Mammary epithelial cell (primary cell): ENCODE measurements at places on chromosomes 1 and 21. TPM values are rescaled to one million over a fixed set of nuclear protein-coding genes. Genes with fewer than 3 reads are reported as not detected.

DNA sequence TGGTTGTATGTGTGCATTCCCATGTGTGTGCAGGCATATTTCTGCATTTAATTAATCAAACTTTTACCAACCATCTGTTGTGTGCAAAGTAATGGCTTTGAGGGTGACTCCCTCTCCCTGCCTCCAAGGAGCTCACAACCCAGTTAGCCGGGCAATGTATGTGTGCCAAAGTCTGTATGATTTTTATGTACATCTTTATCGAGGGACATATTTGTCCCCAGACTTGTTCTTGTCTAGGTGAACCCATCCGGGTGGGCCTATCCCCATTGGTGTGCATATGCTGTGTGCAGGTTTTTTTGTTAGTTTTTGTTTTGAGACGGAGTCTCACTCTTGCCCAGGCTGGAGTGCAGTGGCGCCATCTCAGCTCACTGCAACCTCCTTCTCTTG is 1.8 kb downstream of the SYTL1 start:
- DNase-seq = no peak

DNA sequence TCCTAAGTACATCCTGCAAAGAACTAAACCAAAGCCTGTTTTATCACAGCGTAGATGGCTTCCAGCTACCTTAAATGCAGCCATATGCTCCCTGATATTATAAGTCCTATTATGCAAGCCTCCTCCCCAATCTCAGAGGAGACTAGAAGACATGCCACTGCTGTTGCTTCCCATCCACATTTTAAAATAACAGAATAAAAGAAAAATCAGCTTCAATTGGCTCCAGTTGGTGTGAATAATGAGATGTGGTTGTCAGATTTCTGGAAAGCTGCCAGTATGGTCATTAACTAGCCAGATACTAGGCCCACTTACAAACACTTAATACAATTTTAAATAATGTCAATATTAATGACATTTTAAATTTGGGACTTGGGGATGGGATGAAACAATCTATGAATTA is 25.7 kb downstream of the WARS2 start:
- no peak for DNase-seq

- no peak for DNase-seq
Measured at GRCh38 chr1:41380195-41380594, 19.0 kb downstream of the FOXO6 start.

DNA sequence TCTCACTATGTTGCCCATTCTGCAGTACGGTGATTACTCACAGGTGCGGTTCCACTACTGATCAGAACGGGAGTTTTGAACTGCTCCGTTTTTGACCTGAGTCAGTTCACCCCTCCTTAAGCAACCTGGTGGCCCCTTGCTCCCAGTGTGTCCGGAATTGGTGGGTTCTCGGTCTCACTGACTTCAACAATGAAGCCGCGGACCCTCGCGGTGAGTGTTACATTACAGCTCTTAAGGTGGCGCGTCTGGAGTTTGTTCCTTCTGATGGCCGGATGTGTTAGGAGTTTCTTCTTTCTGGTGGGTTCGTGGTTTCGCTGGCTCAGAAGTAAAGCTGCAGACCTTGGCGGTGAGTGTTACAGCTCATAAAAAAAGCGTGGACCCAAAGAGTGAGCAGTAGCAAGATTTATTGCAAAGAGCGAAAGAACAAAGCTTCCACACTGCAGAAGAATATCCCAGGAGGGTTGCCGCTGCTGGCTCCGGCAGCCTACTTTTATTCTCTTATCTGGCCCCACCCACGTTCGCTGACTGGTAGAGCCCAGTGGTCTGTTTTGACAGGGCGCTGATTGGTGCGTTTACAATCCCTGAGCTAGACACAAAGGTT is 17.6 kb upstream of the PARP1 start:
- no peak for DNase-seq

DNA sequence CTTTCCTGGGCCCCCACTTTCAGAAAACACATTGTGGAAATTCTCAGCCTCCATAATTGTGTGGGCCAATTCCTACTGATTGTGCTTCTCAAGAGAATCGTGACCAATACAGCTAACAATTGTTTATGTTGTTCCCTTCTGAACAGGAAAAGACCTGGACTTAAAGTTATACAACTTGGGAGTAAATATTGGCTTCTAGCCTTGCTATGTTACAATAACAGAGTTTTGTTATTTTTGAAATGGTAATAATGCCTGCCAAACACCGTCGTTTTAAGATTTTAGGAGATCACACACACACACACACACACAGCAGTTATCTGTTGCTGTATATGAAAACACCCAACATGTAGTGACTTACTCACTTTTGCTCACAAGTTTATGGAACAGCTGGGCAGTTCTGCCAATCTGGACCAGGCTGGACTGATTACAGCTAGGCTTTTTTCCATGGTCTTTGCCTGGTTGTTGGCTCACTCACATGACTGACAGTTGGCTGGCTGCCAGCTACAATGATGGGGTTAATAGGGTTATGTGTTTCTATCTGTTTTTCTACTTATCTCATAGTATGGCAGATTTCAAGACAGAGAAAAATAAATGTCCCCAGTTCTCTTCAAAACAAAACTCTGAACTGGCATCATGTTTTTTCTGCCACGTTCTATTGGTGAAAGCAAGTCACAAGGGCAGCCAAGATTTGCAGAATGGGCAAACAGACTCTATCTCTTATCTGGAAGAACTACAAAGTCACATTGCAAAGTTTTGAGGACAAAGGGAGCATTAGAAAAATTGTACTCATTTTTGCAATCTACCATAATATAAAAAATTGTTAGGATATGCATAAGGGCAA is 447.5 kb downstream of the NEGR1 start:
- DNase-seq = no peak

GRCh38 chr1:156767879-156768604 is 707 bp downstream of the PRCC start:
- DNase-seq = peak; percentile 31

DNA sequence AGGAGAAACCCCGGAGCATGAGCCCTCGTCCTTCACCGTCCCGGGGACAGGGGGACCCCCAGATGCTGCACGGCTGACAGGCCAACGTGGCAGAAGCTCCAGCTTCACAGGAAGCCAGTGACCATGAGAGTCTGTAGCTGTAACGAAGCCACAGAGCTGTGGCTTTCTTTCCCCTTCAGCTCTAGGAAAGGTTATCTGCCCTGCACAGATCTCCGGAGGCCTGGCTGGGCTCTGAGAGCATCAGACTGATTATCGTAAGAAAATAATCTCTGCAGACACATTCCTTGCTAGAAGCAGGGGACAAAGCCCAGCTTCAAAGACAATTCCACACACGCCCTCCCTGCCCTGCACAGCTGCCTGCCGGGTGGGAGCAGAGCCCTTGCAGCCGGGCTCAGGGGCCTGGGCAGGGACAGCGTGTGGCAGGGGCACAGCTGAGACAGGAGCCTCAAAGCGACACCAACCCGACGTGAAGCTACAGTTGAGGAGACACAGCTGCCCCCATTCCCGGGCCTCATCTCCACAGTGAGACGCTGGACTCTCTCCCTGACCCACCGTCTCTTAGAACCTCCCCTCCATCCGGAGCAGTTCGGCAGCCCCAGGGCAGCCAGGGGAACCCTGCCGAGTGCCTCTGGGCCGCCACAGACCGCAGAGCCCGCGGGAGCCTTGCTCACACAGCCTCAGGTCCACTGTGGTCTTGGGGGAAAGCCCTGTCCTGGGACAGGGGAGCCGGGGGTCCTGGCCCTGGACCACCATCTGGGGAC is 30.6 kb downstream of the POFUT2 start:
- DNase-seq = no peak

- peak; percentile 70 for DNase-seq
Measured at GRCh38 chr1:112718691-112719418, 3.7 kb upstream of the PPM1J start.

DNA sequence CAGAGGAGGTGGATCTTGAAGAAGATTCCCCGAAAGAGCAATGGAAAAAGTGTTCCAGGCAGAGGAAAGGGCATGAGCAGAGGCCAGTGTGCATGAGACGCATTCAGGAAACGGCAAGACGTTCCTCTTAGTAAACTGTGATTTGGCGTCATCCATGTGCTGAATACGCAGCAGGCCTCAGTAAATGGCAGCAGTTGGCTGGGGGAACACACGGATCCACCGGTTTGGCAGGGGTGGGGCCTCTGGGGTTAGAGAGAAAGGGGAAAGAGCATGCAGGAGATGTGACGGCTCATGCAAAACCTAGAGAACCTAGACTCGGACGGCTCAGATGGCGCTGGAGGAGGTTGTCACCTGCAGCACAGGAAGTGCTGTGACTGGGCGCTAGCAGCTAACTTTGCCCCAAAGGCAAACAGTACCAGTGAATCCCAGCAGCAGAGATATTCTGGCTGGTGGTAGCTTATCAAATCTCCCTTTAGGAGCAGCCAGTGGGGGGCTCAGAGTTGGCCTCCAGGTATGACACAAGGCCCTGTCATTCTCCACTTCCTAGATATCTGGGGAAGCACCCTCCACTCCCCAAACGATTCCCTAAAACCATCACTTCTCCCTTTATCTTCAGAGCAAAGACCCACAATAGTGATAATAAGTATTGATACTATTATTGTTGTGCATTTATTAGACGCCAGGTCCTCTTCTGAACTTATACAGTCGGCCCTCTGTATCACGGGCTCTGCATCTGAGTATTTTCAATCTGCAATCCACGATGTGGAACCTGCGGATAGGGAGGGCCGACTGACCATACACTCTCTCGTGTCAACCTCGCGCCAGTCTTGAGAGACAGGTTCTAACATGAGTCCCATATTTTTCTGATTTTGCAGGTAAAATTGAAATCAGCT is 7.6 kb downstream of the LAPTM5 start:
- DNase-seq = no peak

GRCh38 chr21:25464275-25464674 is 143.0 kb downstream of the MRPL39 start:
- peak; percentile 22 for DNase-seq

GRCh38 chr1:246482805-246483568 is 24.1 kb downstream of the SMYD3 start:
- no peak for DNase-seq

DNA sequence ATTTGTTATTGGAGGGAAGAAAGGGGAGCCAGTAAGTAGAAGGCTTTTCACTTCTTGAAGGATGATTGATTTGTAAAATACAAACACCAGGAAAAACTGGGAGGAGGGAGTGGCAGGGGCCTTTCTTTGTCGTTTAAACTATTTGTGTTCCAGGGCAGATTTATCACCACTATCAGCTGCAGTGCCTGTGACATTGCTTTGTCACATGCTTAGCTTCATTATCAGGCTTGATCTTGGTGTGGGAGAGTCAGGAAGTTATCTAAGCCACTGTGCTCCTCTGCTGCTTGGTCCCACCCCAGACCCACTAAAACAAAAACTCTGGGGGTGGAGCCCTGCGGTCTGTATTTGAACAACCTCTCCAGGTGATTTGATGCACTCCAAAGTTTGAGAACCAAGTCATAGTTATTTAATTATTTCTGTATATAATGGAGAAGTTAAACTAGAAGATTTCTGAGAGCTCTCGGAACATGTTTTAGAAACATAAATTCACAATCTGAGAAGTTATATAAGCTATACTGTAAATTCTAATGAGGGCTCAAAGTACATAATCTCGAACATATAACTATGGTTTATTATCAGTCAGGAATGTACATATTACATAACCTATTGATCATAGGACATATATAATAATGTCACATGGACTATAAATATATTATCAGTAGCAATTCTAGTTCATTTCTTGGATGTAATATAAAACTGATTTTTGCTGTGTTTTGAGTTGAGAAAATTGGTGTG is 87.9 kb downstream of the CDC14A start:
- DNase-seq = no peak

GRCh38 chr1:220056374-220056773 is 10.1 kb upstream of the EPRS1 start:
- DNase-seq = no peak

Gene NTRK1
- not detected in 2 replicates for total RNA-seq

Gene ZMYM4
- total RNA-seq = 34.3 TPM

Gene FCRL5
- not detected in 2 replicates for total RNA-seq

Gene C1QB
- not detected in 2 replicates for total RNA-seq

Gene SMCP
- total RNA-seq = not detected
